ENCODE measurements at places on chromosomes 16 and 17. TPM values are rescaled to one million over a fixed set of nuclear protein-coding genes. Genes with fewer than 3 reads are reported as not detected.

SPG7 gene
- total RNA-seq = 109 TPM

SMIM5 gene
- total RNA-seq = not detected

MPP2 gene
- 2.0 TPM for total RNA-seq

SLC6A2 gene
- not detected for total RNA-seq

MPHOSPH6 gene
- 61.9 TPM for total RNA-seq

SPIRE2 gene
- total RNA-seq = 1.00 TPM

TMC5 gene
- total RNA-seq = not detected

Data from smooth muscle cell of bladder (primary cell).